Muscle of leg (tissue), 16 donors: ENCODE measurements at places on chromosomes 5 and 9.

- H3K4me1 ChIP-seq = no peaks in the 10 kb centered on the region
- no peak overlapping the region for H3K27ac ChIP-seq
- peaks cover 3% of the 10 kb centered on the region for H3K27me3 ChIP-seq
- no peak overlapping the region for H3K4me3 ChIP-seq
- no peaks in the 10 kb centered on the region for H3K36me3 ChIP-seq
- peak; percentile 42 for DNase-seq
Measured at GRCh38 chr9:38437193-38437823, 13.1 kb upstream of the IGFBPL1 start.

- H3K27me3 ChIP-seq = no peaks in the 10 kb centered on the region
- DNase-seq = peak; percentile 61
- H3K27ac ChIP-seq = no peak overlapping the region
Measured at GRCh38 chr9:5790923-5791322, 42.0 kb downstream of the ERMP1 start.

DNA sequence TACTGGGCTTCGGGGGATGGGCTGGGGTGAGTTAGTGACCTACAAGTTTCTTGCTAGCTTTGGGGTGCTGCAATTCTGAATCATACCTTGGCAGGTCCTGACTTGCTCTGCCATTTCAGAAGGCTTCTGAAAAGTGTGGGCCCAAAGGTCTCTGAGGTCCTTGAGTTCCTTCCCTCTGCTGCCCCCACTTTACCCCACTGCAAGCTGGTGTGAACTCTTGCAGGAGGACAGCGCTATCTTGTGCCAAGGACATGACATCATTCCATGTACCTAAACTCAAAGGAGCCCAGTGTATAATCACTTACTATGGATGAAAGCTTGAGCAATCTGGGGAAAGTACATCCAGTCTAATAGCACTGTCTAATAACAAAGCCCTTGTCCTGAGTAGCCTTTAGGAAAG, 157.4 kb downstream of the RMI1 start:
- H3K36me3 ChIP-seq = no peaks in the 10 kb centered on the region
- H3K4me3 ChIP-seq = no peak overlapping the region
- no peak overlapping the region for H3K27ac ChIP-seq
- peaks cover 13% of the 10 kb centered on the region for H3K27me3 ChIP-seq

DNA sequence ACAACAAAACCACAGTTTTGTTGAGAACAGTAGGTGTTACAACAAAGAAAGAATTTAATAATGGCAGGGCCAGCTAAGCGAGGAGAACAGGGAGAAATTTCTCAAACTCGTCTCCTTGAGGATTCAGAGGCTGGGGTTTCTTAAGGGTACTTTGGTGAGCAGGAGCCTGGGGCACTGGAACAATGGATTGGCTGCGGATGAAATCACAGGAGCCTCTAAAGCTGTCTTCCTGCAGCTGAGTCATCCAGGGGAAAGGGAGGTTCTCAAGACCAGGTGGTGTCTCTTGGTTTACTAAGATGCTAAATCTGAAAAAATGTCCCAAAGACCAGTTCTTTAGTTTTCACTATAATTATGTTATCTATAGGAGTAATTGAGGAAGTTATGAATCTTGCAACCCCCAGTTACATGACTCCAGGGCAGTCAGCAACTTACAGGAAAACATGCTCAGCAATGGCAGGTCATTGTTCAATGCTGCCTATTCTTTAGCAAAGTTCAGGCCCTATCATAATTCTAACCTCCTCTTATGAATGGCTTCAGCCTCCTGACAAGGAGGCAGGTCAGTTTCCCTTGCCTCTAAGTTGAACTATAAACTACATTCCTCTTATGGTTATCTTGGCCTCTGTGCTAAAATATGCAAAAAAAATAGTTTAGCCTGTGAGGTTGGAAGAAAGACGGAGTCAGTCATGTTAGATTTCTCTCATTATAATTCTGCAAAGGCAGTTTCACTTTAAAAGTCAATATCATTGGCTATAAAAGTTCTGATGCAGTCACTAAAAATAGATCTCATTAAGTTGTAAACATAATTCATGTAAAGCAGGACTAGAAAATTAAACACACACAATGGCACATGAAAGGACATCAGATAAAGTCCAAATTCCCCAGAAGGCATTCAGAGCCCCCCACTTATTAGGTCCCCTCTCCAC, 63.3 kb upstream of the CKS2 start:
- H3K27ac ChIP-seq = no peak overlapping the region

- H3K4me3 ChIP-seq = no peak overlapping the region
- H3K36me3 ChIP-seq = no peaks in the 10 kb centered on the region
- peaks cover 19% of the 10 kb centered on the region for H3K4me1 ChIP-seq
- DNase-seq = peak; percentile 65
- no peaks in the 10 kb centered on the region for H3K27me3 ChIP-seq
Measured at GRCh38 chr9:37747271-37747753, 6.3 kb upstream of the TRMT10B start.

- no peak overlapping the region for H3K27ac ChIP-seq
- no peak overlapping the region for H3K4me3 ChIP-seq
- peaks cover 61% of the 10 kb centered on the region for H3K4me1 ChIP-seq
- H3K36me3 ChIP-seq = peaks cover 37% of the 10 kb centered on the region
Measured at GRCh38 chr9:93124793-93125192, 9.3 kb downstream of the NINJ1 start.

GRCh38 chr9:79408200-79408599, 163.6 kb upstream of the TLE4 start:
- no peak overlapping the region for H3K27ac ChIP-seq
- H3K4me1 ChIP-seq = no peaks in the 10 kb centered on the region
- DNase-seq = no peak
- no peak overlapping the region for H3K4me3 ChIP-seq
- H3K27me3 ChIP-seq = no peaks in the 10 kb centered on the region
